ENCODE measurements at places on chromosomes 16 and 17.

DNA sequence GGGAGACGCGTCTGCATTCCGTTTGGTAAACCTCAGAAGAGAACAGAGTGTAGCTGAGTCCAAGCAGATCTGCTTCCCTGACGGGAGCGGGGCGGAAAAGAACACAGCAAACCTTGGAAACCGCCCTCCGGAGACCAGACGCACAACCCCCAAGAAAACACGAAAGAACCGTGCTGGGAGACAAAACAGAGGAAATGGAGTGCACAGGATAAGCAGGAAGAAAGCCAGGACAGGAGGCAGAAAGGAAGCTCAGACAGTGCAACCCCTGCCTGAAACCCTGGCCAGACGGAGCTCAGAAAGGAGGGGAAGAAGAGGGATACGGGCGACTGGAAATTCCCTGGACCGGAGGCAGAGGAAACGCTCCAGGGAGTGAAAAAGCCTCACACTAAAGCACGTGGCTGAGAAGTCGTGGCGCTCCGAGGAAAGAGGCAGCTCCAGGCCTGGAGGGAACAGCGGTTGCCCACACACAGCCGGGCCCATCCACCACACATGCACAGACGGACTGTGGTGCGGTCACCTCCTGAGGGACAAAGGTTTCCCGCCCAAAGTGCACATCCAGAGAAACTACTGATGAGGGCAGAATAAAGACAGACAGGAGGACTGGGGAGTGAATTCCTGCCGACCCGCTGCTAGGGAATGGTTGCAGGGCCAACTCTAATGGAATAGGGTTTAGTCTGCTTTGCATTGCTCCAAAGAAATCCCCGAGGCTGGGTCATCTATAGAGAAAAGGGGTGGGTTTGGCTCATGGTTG, 10.2 kb downstream of the DPEP1 start:
- DNase-seq: peak; percentile 53

DNA sequence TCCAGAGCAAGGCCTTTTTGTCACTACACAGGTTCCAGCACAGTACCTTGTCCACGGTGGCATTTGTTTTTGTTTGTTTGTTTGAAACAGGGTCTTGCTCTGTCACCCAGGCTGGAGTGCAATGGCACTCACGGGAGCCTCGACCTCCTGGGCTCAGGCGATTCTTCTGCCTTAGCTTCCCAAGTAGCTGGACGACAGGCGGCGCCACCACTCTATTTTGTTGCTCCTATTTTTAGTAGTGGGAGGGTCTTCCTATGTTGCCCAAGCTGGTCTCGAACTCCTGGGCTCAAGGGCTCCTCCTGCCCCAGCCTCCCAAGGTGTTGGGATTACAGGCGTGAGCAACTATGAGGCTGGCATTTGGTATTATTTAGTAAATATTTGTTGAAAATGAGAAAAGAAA, 10.3 kb downstream of the MRC2 start:
- no peak for DNase-seq

- DNase-seq: no peak
Measured at GRCh38 chr16:769184-769784, 8.8 kb downstream of the MSLN start.

GRCh38 chr17:40509626-40510327, 8.4 kb upstream of the TNS4 start:
- no peak for DNase-seq

DNA sequence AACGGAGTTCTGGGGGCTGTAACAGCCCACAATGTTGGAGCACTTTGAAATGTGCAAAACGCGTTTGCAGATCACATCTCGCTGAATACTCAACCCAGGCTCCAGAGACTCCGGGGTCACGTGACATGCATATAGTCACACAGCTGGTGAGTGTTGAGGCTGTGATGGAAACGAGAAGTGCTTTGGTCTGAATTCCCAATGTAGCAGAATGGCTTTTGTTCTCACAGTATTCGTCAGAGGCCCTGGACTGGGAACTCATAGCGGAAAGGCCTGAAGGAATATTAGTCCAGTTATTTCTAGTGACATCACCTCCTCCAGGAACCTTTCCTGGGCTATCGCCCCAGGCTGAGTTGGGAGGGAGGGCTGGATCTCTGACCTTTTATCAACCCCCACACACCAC, 95.8 kb upstream of the CRHR1 start:
- DNase-seq: no peak

DNA sequence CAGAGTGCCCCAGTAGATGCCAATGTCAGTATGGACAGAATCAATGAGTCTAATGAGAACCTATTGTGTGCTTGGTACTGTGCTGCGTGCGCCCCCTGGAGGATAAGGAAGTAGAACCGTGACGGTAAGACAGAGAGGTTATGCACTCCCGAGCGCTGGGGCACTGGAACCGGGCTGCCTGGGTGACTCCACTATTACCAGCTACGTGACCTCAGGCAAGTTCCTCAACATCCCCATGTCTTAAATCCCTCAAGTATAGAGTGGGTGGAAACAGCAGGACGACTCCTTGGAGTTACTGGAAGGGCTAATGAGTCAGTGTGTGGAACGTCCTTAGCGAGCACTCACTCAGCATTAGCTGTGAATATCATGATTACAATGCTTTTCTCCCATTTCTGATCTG, 16.2 kb downstream of the CHST4 start:
- peak; percentile 14 for DNase-seq

GRCh38 chr17:82101301-82101715, 3.3 kb upstream of the FASN start:
- DNase-seq: no peak

DNA sequence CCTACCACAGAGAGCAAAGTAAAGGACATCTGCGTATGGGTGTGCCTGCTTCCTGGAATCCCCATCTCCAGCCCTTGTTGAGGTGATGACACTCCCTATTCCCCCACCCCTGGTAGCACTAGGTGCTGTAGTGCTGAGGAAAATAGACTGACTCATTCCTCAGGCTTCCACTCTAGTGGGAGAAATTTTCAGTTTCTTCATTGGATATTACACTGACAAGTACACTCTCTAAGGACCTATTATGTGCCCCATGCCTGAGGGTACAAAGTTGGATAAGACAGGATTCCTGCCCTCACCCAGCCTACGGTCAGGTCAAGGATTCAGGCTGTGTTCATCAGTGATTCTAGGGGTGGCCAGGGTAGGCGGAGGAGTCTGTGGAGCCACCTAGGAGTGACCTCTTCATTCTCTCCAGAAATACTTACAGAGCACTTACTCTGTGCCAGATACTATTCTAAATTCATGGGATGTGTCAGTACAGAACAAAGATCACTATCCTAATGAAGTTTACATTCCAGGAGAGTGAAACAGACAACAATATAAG, 4.5 kb upstream of the ZC3H7A start:
- peak; percentile 41 for DNase-seq

GRCh38 chr17:81340607-81341515, 45.8 kb upstream of the SLC38A10 start:
- DNase-seq: no peak

DNA sequence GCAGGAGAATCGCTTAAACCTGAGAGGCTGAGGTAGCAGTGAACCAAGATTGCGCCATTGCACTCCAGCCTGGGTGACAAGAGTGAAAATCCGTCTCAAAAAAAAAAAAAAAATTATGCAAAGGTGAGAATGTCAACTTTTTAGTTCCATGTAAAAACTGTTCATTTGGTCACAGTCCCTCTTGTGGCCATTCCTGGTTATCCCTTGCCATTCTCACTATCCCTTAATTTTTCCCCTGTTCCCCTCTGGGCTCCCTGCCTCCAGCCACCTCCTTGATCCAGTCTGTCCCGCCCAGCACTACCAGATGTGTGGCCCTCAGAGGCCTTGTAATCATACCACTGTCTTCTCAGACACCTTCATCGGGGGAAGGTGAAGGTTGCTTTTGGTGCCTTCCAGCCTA, 23.4 kb downstream of the DCAF7 start:
- peak; percentile 22 for DNase-seq

Measured in GM03348 (cell line).